MV-4-11 (cell line): ENCODE measurements at places on chromosomes 16 and 17.

GRCh38 chr16:67661101-67661761, 471 bp downstream of the PARD6A start:
- DNase-seq = peak; percentile 32

GRCh38 chr17:44610871-44611270, 45.4 kb upstream of the MEIOC start:
- DNase-seq = peak; percentile 70

GRCh38 chr16:23148513-23149266, 562 bp downstream of the USP31 start:
- DNase-seq = no peak

DNA sequence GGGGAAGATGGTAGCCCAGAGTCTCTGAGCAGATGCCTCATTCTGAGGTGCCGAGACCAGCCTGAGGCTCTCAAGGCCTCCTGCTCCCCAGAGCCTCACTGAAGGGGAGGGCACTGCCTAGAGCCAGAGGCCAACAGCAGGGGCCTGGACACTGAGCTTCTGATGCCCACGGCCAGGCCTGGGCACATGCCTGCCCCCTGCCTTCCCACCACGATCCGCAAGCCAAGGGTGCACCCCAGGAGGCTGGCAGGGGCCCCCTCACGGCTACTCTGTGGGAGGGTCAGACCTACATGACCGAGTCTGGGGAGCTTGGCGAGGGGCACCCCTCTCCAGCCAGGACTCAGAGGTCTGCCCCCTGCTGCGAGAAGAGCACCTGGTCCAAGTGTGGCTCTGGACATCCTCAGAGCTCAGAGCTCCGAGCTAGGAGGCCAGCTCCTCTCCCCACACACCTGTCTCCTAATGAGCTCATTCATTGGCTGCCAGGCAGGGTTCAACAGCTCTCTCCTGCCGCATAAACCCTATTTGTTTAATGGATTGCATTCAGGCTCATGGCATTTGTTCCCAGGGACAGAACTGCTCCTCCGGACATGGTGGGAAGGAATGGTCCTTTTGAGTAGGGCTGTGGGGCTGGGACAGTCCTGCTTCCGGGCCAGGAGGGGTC, 13.9 kb downstream of the OTOP3 start:
- DNase-seq = no peak

GRCh38 chr17:60559995-60560859, 34.2 kb upstream of the APPBP2 start:
- no peak for DNase-seq

DNA sequence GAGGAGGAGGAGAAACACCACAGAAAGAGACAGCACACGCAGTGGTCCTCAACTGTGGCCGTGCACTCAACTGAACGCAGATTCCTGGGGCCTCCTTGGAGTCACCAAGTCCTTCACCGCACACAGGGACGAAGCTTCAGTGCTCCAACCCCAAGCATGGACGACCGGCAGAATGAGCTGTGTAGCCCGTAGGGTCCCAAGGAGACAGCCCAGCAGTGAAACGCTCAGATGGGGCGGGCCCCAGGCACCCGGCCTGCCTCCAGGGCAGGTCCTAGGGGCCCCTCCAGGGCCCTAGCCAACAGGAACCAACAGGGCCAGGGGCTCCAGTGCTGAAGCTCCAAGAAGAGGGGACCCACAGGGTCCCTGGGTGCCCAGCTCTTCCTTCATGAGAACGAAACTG, 13.2 kb downstream of the RAB40B start:
- no peak for DNase-seq

DNA sequence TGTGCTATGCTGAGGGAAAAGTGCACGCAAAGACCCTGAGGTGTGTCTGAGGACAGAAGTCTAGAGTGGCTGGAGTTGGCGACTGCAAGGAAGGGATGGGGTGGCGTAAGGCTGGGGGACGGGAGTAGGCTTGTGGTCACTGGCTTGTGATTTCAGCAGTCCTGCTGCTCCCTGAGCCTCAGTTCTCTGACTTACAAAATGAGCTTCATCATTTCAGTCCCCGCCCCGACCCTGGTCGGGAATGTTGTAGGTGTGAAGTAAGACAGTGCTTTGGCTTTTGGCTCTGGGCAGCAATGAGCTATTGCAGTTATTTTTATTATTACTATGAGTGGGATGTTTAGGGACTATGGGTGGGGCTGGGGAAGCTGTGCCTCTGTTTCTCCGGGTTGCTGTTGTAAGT, 8.6 kb downstream of the ADGRG1 start:
- DNase-seq = no peak

- no peak for DNase-seq
These were observed 25.5 kb downstream of the CDH5 start for GRCh38 chr16:66391726-66392670.

DNA sequence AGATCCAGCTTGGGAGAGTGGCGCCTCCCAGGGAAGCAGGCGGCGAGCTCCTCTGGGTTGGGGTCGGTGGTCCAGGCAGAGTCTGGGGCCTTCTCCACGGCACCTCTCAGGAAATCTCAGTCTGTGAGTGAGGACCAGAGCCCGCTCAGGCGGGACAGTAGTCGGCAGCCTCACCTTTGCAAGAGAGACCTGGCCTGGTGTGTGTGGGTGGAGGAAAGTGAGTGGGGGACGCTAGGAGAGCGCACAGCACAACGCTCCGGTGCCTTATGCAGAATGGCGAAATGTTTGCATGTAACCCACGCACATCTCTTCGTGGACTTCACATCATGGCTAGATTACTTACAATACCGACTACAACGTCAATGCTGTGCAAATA, 2.2 kb downstream of the AHSP start:
- DNase-seq = no peak

- DNase-seq = no peak
These were observed 139.5 kb upstream of the PMFBP1 start for GRCh38 chr16:72311426-72311825.

DNA sequence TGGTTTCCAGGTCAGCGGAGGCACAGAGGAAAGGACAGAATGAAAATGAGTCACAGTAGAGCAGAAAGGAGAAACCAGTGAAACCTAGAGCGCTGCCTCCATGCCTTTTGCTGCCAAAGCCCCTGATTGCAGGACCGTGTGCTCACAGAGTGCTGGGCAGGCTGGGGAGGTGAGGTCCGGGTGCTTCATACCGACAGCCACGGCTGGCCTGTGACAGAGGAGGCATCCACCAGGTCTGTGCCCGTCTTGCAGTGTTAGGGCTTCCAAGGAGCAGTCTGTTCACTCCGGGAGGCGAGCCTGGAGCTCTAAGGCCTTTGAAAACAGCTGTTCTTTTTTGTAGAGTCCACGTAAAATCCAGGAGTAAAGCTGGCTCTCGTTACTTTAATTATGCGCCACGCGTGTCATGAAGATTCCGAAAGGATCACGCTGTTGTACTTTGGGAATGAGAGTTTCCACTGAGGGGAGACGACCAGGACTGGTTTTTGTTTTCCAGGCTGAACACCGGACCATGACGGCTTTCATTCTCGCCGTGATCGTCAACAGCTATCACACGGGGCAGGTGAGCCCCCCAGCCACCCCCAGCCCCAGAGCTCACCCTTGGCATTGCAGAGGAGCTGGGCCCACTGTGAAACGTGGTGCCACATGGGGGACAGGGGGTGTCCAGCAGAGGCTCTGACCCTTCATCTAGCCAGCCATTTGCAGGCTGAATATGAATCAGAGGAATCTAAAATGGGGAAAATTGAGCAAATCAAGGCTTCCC, 108.5 kb upstream of the CHMP6 start:
- DNase-seq = no peak

GRCh38 chr17:19583871-19584270, 50.2 kb downstream of the SLC47A1 start:
- no peak for DNase-seq

DNA sequence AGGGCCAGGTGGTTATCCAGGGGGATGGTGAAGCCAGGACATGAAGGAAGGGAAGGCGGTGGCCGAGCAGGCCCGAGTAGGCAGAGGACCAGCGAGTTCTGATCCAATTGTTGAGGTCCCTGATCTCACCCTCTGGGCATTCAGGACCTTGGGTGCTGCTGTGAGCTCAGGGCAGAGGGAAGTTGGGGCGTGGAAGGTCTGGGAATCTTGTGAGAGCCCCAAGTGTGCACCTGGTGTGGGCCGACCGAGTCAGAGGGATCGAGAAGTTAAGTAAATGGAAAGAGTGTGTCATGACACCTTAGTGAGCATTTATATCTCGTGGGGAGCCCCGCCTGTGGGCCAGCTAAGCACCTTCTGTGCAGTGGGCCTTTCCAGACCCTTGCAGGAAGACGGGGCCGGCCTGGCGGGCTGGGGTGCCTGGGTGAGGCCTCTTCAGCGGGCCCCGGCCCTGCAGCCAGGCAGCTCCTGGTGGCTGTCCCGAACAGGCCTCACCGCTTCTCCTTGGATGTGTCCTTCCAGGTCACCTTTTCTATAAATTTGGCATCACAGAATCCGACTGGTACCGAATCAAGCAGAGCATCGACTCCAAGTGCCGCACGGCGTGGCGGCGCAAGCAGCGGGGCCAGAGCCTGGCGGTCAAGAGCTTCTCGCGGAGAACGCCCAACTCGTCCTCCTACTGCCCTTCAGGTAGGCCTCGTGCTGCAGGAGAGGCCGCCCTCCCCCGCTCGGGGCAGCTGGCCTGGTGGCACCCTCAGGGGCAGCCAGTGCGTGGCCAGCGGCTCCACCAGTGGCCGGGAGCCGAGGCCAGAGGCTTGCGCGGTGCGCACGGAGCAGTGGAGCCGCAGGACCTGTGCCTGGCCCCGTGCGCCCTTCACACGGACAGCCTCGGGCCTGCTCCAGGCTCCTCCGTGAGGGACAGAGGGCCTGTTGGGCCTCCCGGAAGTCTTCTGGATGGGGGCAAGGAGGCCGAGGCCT, 76.0 kb downstream of the BANP start:
- no peak for DNase-seq

DNA sequence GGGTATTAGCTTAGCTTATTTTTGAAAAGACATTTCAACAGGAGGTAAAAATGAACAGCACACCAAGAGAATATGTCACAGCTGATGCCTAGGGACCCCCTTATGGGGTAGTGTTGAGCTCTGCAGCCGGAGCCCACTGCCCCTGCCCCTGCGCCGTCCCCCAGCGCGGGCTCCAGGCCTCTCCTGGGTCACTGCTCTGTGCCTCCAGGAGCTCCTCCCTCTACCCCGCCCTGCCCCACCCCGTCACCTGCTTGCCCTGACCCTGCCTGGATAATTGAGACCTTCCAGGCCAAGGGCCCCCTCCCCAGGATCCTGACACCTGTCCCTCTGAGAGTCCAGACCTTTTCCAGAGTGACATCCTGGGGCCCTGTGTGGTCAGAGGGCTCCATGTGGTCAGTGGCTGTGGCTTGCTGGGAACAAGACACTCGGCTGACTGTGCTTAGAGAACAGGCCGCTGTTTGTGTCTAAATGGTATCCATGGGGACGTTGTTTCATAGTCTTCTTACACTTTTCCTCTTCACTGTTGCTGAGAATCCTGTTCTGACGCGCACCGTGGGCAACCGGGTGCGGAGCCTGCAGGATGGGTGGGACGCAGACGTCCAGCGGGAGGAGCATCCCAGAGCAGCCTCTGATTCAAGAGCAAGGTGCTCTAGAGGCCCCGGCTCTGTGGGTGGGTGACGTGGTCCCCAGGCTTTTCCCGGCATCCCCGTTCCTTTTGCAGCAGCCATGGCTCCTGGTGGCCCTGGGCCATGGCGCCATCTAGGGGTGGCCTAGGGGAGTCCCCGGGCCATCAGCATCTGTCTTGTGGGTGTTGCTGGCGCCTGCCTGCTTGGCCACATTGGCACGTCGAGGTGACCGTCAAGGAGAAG, 20.0 kb upstream of the WFIKKN1 start:
- DNase-seq = no peak

- DNase-seq = no peak
These were observed 42.8 kb downstream of the TNFRSF13B start for GRCh38 chr17:16929035-16929680.

- no peak for DNase-seq
These were observed 45.2 kb downstream of the RNF112 start for GRCh38 chr17:19456016-19456927.

DNA sequence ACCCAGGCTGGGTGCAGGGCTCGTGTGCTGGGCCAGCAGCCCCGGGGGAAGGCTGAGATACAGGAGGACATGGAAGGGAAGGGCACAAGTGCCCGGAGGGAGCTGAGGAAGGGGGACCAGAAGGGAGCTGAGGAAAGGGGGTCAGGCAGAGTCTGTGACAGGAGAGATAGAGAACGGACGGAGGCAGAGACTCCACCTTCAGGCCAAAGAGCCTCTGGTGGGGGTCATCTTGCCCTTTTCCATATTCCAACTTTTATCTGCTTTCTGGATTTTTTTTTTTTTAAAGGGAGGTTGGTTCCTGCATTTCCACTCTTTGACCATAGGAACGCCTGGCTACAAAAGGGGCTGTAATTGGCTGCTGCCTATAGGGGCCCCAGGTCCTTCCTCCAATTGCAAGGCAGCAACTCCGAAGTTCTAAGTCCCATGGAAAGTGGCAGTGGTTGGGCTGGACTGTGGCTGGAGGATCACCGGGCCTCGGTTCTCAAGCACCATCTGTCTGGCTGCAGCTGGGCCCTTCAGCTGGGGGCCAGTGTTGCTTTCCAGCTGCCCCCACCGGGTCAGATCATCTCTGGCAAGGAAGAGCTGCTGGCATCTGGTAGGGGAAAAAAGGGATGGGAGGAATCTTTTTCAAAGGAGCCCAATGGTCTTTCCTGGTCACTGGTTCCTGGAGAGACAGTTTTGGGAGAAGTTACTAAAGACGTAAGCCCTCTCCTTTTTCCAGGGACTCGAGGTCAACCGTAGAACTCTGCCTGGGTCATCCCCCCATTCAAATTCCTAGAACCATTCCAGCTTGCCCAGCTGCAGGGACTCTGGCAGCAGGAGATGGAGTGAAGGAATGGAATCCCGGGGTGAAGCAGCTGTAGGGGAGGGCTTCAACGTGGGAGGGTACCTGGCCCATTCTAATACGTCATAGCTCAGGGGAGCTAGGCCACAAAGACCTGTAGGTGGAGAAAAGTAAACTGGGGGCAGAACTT, 13.1 kb upstream of the MRPS23 start:
- peak; percentile 51 for DNase-seq

GRCh38 chr16:81821436-81822128, 42.5 kb downstream of the PLCG2 start:
- DNase-seq = peak; percentile 66

GRCh38 chr16:67865318-67865717, 7.5 kb upstream of the EDC4 start:
- peak; percentile 5 for DNase-seq

DNA sequence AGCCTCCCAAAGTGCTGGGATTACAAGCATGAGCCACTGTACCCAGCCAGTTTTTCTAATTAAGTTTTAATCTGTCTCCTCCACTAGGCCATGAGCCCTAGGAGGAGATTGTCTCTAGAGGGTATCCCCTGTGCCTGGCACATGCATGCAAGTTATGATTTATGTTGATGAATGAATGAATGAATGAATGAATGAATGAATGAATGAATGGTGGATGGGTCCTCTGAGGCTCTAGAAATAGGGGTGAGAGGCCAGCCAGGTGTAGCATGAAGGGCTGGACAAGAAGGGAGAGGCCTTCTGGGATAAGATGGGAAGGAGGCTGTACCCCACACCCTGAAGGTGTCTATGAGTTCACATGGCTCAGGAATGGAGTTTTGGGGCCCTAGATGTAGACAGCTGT, 48.8 kb downstream of the EMP2 start:
- no peak for DNase-seq
